ENCODE measurements at places on chromosomes 7 and 10.

GRCh38 chr7:116706668-116707126, 34.7 kb downstream of the MET start:
- no peak for DNase-seq

GRCh38 chr7:155611808-155612447, 32.5 kb upstream of the RBM33 start:
- DNase-seq, result no peak

DNA sequence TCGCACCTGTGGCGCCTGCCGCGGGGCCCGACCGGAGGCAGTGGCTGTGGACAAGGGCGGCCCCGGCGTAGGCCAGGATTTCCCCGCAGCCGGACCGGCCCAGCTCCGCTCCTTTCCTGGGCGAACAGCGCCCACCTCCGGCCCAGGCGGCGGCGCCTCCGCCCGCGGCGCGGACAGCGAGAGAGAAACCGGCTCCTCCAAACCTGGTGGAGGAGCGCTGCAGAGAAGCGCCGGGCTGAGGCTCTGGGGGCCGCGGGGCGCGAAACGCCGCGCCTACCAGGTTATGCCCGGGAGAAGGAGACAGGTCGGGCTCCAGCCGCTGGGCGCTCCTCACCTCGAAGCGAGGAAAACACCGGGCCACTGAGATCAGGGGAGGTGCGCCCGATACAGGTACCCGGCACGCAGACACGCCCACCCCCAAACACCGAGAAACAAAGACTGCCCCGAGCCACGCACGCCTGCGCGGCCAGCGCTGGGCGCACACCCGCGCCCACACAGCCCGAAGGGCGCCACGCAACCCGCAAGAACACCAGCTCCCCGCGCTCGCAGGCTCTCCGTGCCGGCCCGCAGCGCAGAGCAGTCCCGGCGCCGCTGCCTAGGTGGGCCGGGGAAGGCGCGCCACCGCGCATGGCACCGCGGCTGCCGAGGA, 3.3 kb downstream of the GRID1 start:
- DNase-seq, result no peak

DNA sequence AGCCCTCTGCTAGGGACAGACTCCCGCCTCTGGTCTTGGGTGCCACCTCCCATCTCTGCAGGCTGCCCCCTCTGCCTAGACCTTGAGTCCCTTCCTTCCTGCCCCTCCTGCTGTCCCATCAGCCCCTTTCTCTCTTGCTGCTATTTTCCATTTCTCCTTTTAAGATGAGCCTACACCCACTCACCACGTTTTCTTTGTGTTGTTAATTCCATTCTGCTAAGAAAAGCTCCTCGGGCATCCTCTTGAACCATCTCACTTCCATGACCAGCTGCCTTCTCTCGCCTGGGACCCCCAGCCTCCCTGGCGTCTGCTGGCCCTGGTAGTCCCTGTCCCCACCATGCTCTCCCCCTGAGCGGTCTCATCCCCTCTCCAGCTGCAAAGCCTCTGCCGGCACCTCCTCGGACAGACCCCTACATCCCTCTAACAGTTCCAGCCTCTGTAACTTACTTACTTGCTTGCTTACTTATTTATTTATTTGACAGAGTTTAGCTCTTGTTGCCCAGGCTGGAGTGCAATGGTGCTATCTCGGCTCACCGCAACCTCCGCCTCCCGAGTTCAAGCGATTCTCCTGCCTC, 95.8 kb upstream of the SH2B2 start:
- DNase-seq, result no peak

DNA sequence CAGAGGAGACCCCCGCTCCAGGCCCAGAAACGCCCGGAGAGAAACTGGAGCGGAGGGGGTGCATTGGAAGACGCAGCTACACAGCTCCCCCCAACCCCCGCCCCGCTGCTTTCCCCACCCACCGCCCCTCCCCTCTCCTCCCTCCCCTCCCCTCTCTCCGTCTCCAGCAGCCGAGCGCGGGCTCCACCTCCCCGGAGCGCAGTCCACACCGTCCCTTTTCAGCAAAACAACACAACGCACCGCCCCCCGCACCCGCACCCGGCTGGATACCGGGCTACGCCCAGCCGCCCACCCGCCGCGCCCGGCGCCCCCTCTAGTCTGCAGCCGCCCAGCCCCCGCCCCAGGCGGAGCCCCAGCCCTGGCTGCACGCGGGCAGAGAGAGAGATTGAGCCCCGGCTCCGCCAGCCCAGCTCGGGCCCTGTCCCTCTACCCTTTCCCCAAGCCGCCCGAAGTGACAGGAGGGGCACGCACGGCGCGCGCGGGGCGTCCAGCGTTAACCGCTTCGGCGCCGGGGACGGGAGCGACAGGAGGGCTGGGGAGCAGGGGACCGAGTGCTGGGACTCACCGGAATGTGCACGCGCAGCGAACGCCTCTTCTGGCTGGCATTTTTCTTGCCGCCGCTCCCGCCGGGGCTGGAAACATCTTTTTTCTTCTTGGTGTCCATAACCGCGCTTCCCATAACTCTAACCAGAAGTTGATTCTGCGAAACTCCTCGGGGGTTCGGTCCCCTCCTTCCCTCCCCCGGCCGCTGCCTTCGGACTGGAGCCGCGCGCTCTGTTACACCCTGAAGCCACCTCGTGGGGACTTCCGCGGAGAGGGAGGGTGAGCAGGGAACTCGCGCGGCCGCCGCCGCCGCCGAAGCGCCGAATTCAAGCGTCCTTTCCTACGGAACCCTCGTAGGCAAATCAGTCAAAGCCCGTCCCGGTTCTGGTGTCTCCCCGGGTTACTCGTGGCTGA, 695 bp downstream of the PRKAG2 start:
- peak; percentile 43 for DNase-seq

DNA sequence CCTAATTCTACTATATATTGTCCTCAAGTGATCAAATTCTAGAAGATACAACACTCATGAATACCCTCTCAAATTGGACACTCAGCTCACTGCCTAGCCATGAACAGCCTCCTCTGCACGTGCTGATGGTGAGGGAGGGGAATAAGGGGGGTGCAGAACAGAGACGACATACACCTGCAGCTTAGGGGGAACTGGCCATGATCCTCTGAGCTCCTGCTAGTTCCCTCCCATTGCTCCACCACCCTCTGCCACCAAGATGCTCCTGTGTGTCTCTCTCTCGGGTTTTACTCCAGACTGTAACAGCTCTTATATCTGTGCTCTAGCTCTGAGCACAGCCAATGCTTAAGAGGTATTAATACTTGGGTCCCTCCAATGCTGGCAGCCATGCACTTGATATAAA, 70.7 kb downstream of the VOPP1 start:
- no peak for DNase-seq

- no peak for DNase-seq
Observed at GRCh38 chr10:95813054-95813685, 57.2 kb downstream of the ENTPD1 start.

All from GF-D8 (cell line).